ENCODE measurements at places on chromosomes 7 and 10.

DNA sequence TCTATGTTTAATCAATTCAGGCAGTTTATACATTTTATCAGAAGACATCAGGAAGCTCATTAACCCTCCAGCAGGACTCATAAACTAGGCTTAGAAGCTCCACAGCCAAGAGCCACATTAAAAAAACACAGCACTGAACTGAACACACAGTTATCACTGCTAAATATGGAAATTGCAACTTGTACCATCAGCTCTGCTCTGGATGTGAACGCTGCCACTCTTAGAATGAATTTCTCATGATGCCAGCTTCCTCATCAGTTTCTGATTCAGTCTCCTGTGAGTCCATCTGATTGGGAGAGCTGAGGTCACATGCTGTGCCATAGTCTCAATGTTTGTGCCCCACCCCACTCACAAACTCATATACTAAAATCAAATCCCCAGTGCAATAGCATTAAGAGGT lies 17.1 kb upstream of the ING3 start:
- no peak for DNase-seq

- DNase-seq, result no peak
Measured at GRCh38 chr7:36387435-36388231, 2.0 kb upstream of the ANLN start.

DNA sequence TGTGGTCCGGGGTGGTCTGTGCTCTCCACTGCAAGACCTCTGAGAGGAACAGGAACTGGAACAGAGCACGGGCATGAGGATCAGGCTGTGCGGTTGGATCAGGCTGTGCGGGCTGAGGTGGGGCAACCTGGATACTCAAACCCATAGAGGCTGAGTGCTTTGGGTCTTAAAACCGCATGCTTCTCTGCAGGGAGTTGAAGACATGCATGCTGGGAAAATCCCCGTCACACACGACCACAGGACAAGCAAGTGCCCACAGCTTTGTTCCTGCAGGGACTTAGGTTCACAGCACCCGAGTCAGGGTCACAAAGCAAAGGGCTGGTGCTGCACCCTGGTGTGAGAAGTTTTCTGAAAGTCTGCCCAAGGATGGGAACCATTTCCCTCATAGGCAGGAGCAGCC lies 221.2 kb downstream of the ZMYND11 start:
- no peak for DNase-seq

DNA sequence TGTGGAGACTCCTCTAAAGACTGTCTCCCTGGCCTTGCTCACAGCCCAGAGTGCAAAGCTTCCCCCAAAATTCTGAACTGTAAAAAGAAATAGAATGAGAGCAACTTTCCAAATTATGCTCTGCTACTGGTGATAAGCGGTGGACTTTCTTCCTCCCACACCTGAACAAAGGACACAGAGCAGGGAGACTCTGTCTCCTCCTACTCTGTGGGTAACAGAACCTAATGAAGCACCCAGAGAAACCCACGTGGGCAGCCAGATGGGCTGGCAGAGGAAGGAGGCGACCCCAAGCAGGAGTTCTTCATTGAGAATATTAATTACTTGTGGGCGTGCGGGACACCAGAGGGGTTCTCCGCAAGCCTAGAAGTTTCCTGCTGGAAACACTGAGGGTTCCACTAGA lies 139.5 kb downstream of the KMT2E start:
- DNase-seq, result no peak

- no peak for DNase-seq
Measured at GRCh38 chr10:78913219-78914059, 155.3 kb upstream of the ZMIZ1 start.

GRCh38 chr10:17357781-17358180 lies 96.6 kb downstream of the ST8SIA6 start:
- DNase-seq, result no peak

GRCh38 chr10:99720387-99720786 lies 11.5 kb downstream of the COX15 start:
- no peak for DNase-seq

GRCh38 chr10:132714986-132715775 lies 70.8 kb downstream of the NKX6-2 start:
- peak; percentile 46 for DNase-seq

DNA sequence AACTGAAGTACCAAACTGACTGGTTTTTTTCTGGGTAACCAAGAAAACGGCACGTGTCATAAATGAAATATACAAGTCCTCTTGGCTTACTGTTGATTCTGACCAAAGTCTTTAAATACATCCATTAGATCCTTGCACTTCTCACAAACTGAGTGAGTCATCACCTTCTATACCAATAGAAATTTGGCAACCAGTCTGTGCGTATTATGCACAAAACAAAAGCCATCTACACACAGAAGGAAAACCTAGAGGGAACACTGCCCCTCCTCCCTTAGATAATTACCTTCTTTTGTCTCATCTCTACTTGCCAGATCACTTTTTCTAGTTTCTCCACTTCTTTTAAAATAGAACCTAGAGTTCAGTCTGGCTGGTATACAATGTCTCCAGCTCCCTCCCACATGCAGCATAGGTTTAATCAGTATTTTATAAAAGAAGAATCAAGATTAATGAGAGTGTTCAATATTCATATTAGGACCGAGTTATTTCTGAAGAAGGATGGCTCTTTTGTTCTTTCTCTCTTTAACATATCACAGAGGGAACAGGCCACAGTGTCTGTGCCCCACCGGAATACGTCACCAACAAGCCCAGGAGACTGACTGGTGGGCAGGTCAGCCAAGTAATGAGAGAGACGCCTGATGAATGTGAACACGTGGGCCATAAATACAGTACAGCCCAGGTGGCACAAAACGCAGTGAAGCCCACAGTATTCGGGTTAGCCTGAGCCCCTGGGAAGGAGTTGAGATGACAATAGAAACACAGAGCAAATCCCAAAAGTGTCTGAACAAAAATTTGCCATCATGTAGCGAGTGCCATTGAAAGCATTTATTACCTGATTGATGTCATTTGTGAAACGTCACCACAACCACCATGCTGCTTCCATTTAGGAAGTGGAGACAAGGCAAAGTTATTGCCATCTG lies 91.3 kb downstream of the KIAA1549 start:
- no peak for DNase-seq

GRCh38 chr7:90879924-90880323 lies 283.8 kb downstream of the CDK14 start:
- DNase-seq, result peak; percentile 63

DNA sequence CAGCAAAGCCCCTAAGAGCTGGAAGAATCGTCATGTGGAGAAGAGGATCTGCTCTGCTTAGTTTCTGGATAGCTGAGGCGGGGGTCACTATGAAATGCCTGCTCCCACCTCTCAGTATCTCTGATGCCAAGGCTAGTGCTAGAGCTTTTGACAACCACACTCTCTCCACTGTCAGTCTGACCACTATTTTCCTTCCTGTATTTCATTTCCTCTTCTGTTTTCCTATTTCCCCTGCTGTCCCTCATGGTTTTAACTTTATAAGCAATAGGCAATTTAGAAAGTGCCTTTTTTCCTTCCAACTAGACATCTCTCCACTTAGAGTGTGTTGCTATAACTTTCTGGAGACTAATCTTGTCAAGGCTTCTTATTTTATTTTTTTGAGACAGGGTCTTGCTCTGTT lies 23.6 kb downstream of the C7orf57 start:
- DNase-seq, result no peak

DNA sequence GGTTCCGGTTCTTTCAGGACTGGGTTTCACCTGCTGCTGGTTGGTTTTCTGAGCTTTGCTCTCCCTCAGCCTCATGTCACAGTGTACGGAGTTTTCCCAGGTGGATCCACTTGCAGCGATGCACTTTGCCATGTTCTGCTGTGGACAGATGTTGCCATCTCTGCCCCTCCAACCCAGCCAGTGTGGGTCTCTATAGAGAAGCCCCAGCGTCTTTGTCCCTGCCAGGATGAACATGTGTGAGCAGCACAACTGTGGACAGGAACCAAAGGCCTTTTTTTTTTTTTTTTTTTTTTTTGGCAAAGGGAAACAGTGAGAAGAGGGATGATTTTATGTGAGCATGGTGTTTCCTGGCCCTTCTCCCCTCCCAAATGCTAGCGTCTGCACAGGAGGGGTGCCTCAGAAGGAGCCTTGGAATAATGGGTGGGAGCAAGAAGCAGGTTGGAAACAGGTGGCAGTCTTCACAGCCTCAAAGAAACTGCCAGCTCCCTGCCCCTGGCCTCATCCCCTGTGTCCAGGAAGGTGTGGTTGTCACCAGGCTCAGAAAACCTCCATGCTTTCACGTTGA lies 106.5 kb downstream of the RPS24 start:
- peak; percentile 16 for DNase-seq

DNA sequence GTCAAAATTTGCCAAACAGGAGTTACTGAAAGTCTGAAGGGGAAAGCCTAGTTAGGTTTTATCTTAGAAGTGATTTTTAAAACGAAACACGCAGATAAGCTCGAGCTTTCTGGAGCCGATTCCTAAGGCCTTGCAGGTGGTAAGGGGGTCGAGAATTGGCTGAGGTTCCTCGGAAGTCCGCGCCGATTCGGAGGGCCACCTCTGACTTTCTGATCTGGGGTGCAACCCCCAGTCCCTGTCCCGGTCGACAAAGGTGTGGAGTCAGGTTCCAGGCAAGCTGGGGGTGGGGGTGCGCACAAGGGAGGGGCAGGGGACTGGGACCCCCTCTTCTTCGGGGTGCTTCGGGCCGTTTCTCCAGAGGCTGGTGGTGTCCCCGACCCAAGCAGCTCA lies 701 bp upstream of the CUL1 start:
- no peak for DNase-seq

- no peak for DNase-seq
Measured at GRCh38 chr10:76356557-76356956, 925.1 kb downstream of the LRMDA start.

Data from right cardiac atrium (tissue), 5 donors.